ENCODE measurements at places on chromosomes 3 and 15.

GRCh38 chr15:67548862-67549651 is 6.6 kb downstream of the MAP2K5 start:
- DNase-seq, result no peak

DNA sequence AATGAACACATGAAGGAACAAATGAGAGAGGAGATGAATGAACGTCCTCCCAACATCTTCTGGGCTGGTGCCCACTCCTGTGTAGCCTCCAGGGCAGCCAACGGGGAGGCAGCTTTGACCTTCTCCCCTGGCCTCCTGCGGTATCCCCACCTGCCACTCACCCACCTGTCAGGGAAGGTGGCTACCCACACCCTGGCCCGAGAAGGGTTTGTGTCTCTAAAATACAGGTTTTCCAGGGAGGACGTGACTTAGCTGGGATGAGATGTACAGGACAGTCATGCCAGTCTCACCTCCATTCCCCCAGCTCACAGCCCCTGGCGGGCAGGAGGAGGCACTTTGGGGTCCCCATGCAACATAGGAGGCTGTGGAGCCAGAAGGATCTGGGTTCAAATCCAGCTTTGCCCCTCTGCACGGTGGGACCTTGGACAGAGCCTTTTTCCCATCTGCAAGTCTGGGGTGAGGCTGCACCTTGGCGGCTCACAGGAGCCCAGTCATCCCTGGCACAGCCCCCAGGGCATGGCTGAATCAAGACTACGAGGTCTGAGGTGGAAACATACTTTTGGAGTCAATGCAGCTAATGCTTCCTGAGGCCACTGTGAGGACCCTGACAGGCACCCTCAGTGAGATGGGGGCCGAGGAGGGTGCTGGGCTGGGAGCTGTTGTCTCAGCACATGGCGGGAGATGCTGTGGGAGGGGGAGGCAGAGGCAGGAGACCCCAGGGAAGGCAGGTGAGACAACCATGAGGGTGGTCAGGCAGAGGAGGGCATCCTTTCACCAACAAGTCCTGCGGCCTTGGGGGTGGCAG is 11.1 kb upstream of the PLXND1 start:
- no peak for DNase-seq

DNA sequence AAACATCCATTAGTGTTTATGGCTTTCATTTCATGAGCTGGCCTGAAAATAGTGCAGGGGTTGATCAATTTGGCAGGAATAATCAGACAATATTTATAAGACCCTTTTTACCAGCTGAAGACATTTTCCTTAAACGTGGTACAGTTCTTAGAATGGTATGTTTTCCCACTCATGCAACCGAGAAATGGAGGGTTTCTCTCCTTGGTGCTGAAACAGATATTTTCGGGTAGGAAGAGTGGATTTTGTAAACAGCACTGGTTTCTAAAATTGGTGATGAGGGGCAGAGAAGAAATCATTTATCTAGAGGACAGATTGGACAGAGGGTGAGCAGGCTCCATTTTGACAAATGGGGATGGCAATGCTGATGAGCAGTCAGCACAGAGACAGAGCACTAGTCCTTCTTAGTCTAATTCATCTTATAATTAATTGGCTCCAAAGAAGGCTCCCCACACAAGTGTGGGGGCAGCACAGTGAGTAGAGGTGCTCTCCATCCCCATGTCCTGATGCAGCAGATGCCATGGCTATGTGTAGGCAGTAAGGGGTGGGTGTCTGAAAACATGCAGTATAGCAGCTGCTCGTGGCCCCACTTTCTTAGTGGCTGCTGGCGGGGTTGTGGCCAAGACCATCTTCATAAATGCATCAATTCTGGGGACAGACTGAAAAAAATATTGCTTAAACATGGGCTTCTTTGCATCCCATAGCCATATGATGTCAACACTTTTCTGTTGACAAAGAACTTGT is 18.1 kb upstream of the SLC7A14 start:
- DNase-seq, result no peak

GRCh38 chr3:47485812-47486211 is 10.1 kb upstream of the SCAP start:
- DNase-seq, result no peak

GRCh38 chr15:100082761-100083402 is 258.9 kb downstream of the ADAMTS17 start:
- no peak for DNase-seq

DNA sequence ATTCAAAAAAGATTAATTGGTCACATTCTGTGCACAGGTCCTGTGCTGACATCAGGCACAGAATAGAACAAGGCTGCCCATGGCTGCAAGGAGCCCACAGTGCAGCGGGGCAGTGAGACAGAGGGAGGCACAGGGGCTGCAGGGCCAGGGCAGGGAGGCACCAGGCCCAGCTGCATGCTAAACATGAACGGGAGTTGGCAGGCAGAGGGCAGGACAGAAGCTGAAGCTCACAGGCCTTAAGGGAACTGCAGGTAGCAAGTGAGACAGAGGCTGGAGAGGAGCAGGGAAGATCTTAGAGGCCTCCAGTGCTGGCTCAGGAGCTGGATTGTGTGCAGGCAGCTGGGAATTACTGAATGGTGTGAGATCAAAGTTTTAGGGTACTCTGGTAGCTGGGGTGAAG is 26.2 kb downstream of the IDH3A start:
- DNase-seq, result no peak

- no peak for DNase-seq
Measured at GRCh38 chr15:82688691-82689090, 21.0 kb downstream of the AP3B2 start.

- DNase-seq, result no peak
Measured at GRCh38 chr3:112811917-112812660, 34.6 kb downstream of the CD200R1L start.

GRCh38 chr3:46365041-46365440 is 5.7 kb upstream of the CCR5 start:
- no peak for DNase-seq

- DNase-seq, result no peak
Measured at GRCh38 chr3:39752751-39753150, 56.7 kb upstream of the MYRIP start.

DNA sequence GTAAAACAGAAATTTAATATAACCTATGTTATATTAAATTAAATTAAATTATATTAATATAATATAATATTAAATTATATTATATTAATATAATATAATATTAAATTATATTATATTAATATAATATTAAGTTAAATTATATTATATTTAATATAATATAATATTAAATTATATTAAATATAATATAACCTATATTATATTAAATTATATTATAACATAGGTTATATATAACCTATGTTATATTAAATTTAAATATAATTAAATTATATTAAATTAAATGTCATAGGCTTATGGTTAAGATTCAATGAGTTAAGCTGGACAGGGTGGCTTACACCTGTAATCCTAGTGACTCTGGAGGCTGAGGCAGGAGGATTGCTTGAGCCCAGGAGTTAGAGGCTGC is 40.6 kb upstream of the CNOT10 start:
- no peak for DNase-seq

- no peak for DNase-seq
Measured at GRCh38 chr3:40745381-40746106, 220.8 kb downstream of the ZNF621 start.

Measured in activated T-cell treated with anti-CD3 and anti-CD28 coated beads, Interleukin-2, amount 50 U/mL, for 4 hours (primary cell).